DMS79 (cell line): ENCODE measurements at places on chromosomes 12 and 14.

DNA sequence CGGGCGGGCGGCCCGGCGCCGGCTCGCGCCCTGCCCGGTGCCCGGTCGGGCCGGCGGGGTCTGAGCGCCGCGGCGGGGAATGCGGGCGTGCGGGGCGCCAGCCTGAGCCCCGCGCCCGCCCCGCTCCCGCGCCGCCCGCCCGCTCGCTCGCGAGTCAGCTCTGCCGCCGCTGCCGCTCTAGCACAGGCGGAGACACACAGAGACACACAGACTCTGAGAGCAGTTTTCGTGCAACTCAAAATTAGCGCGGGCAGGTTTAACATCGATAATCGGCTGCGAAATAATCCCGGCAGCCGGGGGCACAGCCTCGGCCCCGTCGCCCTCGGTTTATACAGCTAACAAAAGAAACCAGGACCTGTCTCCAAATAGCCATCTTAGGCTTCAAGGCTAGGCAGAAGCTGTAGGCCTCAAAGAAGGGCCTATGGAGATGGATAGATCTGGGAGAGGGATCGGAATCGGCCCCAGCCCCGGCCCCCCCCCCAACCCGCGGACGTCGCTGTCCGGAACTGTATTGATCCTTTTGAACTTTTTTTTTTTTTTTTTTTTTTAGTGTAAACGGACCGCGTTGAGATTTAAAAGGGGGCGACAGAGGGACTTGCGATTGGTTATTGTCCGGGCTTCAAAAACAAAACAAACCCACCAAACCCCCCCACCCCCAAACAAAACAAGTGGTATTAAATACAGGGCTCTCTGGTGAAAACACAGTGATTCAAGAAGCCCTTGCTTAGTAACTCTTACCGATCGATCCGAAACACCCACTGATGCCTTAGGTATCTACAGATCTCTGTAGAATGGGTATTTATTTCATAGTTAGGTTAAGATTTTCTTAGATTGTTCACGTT is 1.1 kb downstream of the ARID2 start:
- peak; percentile 61 for DNase-seq

DNA sequence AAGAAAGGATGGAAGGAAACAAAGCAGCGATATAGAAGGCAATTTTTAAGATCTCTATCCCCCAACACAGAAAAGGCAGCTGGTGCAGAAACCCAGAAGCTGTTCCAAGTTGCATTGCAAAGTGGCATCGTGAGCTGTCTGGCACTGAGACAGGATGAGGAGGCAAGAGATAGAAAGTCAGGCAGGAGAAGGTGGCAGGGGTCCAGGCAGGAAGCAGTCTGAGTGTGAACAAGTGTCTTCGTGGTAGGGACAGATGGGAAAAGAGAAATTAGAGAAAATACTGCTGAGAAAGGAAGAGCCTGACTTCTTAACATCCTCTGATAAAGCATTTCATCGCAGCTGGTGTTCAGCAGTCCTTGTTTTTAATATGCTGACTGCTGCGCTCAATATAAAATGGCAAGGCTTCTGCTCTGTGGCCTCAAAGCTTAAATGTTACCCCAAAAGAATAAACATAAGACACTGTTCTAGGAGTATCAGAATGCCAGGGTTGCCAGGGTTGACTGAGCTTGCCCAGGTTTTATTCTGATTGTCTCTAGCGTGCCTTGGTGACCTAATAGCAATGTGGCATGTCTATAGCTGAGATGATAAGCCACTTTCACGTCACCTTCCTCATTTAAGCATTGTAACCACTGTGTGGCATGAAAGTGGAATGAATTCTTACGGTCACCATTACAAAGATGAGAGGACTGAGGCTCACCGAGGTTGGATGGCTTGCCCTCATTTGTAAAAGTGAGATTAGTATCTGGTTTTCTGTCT is 397.6 kb downstream of the NUAK1 start:
- DNase-seq, result peak; percentile 63

DNA sequence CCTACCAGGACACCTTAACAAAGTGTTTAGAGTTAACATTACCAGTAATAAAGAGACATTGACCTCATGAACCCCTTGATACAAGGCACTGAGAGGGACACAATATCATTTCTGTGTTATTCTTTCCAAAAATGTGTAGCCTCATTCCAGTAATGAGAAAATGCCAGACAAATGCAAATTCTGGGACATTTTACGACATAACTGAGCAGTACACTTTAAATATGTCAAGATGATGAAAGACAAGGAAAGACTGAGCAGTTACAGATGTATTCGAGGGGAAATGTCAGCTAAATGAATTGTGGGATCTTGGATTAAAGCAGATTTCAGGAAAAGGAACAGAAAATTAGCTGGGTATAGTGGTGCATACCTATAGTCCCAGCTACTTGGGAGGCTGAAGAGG is 255.6 kb downstream of the ERC1 start:
- DNase-seq, result no peak

- DNase-seq, result no peak
These were observed 5.5 kb upstream of the PSMA6 start for GRCh38 chr14:35286707-35287106.

GRCh38 chr14:31363331-31364073 is 56.8 kb downstream of the HEATR5A start:
- no peak for DNase-seq

DNA sequence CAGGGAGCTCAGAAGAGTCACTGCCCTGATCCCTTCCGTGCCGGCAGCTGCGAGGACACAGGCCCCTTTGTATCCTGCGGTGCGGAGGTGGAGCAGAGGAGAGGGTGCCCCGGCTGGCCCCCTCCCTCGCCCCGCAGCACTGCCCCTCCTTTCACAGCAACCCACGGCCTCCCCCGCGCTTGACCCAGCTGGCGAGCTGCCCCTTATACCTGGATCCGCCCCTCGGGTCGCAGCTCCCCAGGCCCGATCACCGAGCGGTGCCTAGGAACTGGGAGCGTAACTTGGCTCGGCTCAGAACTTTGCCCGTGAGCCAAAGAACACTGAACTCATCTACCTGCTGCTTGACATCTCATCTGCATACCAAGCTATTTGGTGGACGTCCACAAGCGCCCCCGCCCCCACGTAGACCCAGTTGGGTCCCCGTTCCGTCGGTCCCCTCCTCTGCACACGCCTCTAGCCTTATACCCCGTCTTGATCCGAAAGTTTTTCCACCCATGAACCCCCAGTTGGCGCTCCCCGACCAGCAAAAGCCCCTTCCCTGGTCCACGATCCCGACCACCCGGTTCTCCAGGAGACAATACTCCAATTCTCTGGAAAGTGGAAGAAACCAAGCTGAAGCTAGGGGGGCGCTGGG is 697 bp upstream of the DNAJC14 start:
- no peak for DNase-seq

DNA sequence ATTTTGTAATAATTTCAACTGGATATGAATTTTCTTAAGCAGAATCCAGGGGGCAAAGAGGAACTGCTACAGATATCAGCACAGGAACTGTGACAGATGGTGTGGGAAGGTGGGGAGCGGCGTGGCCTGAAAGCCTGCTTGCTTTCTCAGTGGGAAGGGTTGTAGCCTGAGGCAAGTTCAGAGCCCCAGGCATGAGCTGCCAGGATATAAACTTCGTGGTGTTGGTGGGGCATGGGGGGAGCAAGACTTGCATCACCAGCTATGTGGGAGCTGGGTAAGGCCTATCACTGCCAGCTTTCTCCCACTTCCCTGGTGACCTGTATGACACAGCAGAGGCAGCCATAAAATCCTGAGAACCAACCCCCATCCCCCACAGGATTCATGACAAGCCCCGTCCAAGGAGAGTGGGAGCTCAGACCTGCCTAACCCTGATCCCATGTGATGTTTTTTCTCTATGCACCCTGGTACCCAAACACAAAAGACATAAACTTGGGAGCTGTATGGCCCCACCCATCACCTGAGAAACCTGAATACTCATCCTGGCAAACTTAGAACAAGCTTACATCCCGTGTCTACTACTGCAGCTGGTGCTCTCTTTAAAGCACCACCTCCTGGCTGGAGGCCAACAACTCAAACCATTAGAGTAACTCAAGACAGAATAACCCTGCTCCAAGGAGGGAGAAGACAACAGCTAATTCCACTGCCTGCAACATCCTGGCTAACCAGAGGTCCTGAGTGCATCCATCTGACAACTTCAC is 16.5 kb downstream of the CLEC1A start:
- DNase-seq, result no peak

DNA sequence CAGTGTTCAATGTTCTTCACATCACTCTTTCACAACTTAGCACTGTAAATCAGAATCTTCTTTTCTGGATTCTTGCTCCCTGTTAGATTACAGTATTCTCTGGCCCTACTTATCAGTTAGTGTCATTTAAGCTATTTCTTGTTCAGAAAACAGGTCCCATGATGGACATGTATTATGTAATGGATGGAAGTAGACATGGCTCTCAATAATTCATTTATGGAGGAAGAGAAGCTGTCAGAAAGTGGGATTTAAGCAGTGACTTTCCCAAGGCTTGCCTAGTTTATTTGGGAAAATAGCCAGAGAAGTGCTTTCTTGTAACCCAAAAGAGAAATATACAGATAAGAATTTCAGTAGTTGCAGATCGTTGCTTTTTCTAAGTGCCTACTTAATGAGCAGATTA is 1.6 kb downstream of the ERC1 start:
- DNase-seq, result no peak

DNA sequence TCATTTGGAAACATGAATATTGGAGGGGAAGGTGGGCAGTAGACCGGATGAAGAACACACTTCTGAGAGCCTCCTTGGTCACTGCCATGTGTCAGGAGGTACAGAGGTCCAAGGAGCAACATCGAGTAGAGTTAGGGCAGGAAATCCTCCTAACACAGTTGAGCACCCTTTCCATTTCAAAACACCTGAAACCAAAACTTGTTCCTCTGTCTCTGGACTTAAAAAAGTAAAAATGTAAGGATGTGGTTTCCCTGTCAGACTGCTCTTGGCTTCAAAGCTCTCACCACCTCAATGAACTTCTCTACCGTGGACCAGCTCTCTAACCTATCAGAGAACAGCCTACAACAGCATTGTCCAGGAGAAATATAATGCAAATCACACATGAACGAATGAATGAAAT is 573.9 kb downstream of the NOVA1 start:
- no peak for DNase-seq

DNA sequence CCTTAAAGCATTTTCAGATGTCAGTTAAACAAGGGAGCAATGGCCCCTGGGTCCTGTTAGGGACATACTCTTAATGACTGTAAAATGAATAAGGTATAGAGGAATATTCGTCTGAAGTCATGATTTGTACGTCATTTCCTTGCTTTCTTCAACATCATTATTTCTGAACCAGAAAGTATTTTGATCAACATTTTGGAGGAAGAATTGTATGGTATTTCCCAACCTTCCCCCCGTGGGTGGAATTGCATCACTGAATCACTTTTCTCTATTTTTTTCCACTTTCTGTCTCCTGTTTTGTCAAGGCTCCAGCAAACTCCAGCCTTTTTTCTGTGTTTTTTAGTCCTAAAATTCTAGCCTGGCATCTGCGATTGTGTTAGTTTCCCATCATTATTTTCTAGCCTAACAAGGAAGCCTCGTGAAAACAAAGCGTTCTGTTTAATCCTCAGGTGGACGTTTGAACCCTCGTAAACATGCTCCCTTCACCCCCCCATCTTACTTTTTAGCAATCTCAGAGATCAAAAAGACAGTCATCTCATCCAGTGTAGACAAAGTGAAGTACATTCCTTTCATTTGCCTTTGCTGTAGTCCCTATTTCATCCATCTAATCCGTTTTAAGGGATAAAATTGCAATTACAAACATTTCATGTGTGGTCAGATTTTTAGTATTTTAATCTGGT is 62.3 kb downstream of the ETV6 start:
- no peak for DNase-seq

DNA sequence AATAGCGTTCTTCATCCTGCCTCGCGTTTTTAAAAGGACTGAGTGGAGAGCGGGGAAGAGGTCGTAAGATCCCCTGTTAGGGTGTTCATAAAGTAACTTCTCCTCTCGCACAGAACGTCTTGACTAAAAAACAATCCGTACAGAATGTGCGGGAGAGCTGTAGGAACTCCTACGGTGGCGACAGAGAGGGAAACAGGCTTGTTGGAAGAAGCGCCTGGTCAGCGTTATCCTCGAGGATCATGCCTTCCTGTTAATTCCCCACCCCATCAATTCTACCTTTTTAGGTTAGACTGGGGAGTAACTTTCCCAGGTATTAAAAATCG is 399 bp upstream of the WASHC4 start:
- DNase-seq, result peak; percentile 44
